ENCODE measurements at places on chromosomes 6 and 20. TPM values are rescaled to one million over a fixed set of nuclear protein-coding genes. Genes with fewer than 3 reads are reported as not detected.

The AIF1 gene
- total RNA-seq = not detected

The NOTCH4 gene
- 2.2 TPM for total RNA-seq

The RSPH9 gene
- 0.40 TPM for total RNA-seq

The CD40 gene
- total RNA-seq = 7.3 TPM

The AKAP7 gene
- total RNA-seq = 6.3 TPM

The LY6G5B gene
- total RNA-seq = 2.0 TPM

The OSBPL2 gene
- 29.6 TPM for total RNA-seq

The HS3ST5 gene
- total RNA-seq = 0.06 TPM

The BPI gene
- total RNA-seq = 0.79 TPM

The TBXT gene
- total RNA-seq = not detected

The MOG gene
- total RNA-seq = not detected

The TUBB2B gene
- 1.4 TPM for total RNA-seq

The HLA-DRB1 gene
- total RNA-seq = 0.13 TPM

The FKBP1A gene
- 176 TPM for total RNA-seq

The EBF4 gene
- 0.25 TPM for total RNA-seq

The FKBP1C gene
- 0.79 TPM for total RNA-seq

The SLC17A3 gene
- not detected for total RNA-seq

The KCNQ2 gene
- not detected for total RNA-seq

The CST4 gene
- total RNA-seq = 0.31 TPM

The FAM120B gene
- total RNA-seq = 14.5 TPM

The ALDH5A1 gene
- 2.9 TPM for total RNA-seq

The METTL24 gene
- total RNA-seq = 2.1 TPM

The PRICKLE4 gene
- total RNA-seq = 0.26 TPM

The NUS1 gene
- 16.5 TPM for total RNA-seq

The RNF182 gene
- 0.40 TPM for total RNA-seq

The CLPSL1 gene
- not detected for total RNA-seq

The DOK5 gene
- total RNA-seq = 99.6 TPM

The PI16 gene
- under 0.01 TPM for total RNA-seq

The TCP11 gene
- 0.13 TPM for total RNA-seq

The HRH3 gene
- total RNA-seq = not detected

The MOCS1 gene
- total RNA-seq = 11.1 TPM

The RNF39 gene
- not detected for total RNA-seq

The SLC22A2 gene
- 0.13 TPM for total RNA-seq

The CLIC5 gene
- not detected for total RNA-seq

The CCN2 gene
- total RNA-seq = 194 TPM

The KIAA1755 gene
- 10.0 TPM for total RNA-seq

The HFE gene
- 16.8 TPM for total RNA-seq

The DDO gene
- 5.5 TPM for total RNA-seq

The GSS gene
- total RNA-seq = 64.9 TPM

The PPARD gene
- 7.3 TPM for total RNA-seq

The PIGU gene
- 6.3 TPM for total RNA-seq

The TNFRSF6B gene
- total RNA-seq = 4.5 TPM

The XKR7 gene
- total RNA-seq = not detected

The PSORS1C2 gene
- total RNA-seq = not detected

Measured in aortic smooth muscle cell (primary cell).